ENCODE measurements at places on chromosomes 5 and 9. TPM values are rescaled to one million over a fixed set of nuclear protein-coding genes. Genes with fewer than 3 reads are reported as not detected.
A peak's percentile ranks its signal among the peaks of the same experiment; 100 is the strongest.

GRCh38 chr5:73698011-73698410, 72.0 kb downstream of the ARHGEF28 start:
- no peak for DNase-seq

DNA sequence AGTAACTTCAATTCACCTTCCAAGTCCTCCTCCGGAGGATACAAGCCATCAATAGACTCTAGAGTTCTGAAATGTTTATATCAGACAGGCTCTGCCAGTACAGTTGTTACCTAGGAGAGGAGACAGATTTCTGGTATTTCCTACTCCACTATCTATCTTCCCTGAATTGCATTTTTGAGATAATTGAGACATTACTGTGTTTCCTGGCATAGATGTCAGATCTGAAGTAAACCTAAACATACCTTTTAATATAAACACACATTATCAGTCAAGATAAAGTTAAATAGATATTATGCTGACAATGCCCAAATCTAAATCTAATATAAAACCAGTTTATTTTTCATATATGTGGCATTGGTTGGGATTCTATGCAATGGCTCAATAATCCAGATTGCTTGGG, 8.2 kb upstream of the TYRP1 start:
- no peak for DNase-seq

Gene STPG3
- not detected for total RNA-seq

- no peak for DNase-seq
Observed at GRCh38 chr5:111707630-111708164, 49.3 kb downstream of the NREP start.

Gene CDH6
- 3.4 TPM for total RNA-seq

Gene PTTG1
- 2.6 TPM for total RNA-seq

DNA sequence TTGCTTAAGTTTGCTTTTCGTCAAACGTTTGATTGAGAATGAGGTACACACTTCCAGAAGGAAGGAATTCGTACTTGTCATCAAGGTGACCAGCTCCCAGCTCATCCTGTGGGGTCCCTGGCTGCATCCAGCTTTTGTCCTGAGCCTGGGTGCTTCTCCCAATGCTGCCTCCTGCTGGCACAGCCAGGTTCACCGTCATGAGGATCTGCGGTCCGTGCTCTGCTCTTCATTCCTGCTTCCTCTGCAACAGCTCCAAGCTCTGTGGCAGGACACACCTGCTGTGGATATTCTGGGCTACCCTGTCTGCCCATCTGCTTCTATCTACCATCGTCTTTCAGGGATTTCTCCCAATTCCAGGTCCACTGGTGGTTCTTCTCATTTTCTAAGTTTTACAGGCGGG, 13.3 kb upstream of the UBE2QL1 start:
- no peak for DNase-seq

DNA sequence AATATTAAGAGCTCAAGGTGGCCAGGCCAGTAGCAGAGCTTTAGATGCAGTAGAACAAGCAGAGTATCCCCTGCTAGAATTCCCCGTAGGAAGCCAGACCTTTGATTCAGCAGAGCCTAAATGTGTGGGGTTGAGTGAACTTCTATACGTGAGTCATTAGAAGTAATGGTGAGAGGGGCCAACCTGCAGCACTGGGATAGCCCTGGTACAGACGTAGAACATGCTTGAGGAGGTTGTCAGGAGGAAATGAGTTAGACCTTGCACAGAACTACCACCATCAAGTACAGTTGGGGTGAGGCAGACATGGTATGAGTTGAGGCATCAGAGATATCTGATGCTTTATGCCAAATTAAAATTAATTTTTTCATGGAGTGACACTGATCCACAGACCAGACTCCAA, 42.0 kb downstream of the PDCD1LG2 start:
- DNase-seq = no peak

GRCh38 chr5:96896276-96896675, 20.0 kb downstream of the ERAP2 start:
- no peak for DNase-seq

DNA sequence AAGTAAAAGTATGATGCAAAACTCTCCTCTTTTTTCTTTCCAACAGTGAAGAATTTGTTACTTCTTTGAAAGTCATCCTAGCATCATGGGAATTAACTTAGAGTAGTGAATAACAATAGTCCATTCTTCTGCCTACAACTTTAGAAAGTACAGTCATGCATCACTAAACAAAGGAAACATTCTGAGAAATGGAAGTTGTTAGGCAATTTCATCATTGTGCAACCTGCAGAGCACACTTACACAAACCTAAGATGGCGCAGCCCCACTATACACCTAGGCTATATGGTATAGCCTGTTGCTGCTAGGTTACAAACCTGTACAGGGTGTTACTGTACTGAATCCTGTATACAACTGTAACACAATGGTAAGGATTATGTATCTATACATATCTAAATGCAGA, 1209.3 kb upstream of the C9orf72 start:
- no peak for DNase-seq

Gene SHISAL2B
- total RNA-seq = not detected

Gene PPP3R2
- not detected for total RNA-seq

Gene EGFLAM
- total RNA-seq = 3.7 TPM

GRCh38 chr9:76302947-76303550, 91.2 kb downstream of the RFK start:
- DNase-seq = no peak

Gene PTGDS
- 111 TPM for total RNA-seq

Gene TSSK1B
- 2.1 TPM for total RNA-seq

- DNase-seq = no peak
Observed at GRCh38 chr5:140344683-140345423, 1.6 kb downstream of the HBEGF start.

GRCh38 chr5:6632324-6632887, 438 bp downstream of the NSUN2 start:
- peak; percentile 47 for DNase-seq

Gene FOXD4L5
- 0.21 TPM for total RNA-seq

DNA sequence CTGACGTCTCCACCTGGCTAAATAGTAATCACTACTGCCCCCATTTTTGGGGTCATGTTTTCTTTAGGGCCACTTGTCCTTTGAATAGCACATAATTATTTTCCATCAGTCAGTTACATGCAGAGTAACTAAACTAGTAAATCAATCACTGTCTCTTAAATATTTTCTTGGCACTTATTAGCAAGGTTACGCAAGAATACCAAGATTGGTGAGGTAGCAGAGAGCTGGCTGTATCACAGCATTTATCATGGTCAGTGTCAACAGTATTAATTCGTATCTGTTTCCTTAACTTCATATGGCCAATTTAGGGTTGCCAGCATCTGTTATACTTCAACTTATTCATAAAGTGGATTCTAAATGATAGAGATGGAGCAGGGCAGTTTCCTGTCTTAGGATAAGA, 346.8 kb upstream of the FAM174A start:
- DNase-seq = no peak

GRCh38 chr5:175281714-175282113, 162.3 kb downstream of the DRD1 start:
- DNase-seq = no peak

- DNase-seq = no peak
Observed at GRCh38 chr9:95670122-95670521, 153.4 kb upstream of the PTCH1 start.

GRCh38 chr9:126088336-126088735, 238.3 kb upstream of the MVB12B start:
- no peak for DNase-seq

- no peak for DNase-seq
Observed at GRCh38 chr5:35282810-35283209, 52.5 kb upstream of the PRLR start.

DNA sequence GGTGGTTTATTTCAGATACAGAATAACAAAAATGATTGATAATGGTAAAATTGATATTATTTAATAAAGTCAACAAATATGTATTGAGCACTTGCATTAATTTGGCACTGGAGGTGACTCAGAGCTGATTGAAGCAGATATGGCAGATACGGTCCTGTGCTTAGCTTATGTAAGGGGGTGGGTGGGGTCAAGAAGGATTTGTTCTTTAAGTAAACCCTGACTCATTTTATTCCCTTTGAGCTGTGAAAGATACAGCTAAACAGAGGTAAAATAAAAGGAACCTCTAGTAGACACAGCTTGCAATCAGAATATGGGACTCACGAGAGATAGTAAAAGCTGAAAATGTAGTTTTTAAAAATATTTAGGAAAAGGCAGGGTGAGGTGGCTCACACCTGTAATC, 201.3 kb upstream of the CLINT1 start:
- DNase-seq = no peak

DNA sequence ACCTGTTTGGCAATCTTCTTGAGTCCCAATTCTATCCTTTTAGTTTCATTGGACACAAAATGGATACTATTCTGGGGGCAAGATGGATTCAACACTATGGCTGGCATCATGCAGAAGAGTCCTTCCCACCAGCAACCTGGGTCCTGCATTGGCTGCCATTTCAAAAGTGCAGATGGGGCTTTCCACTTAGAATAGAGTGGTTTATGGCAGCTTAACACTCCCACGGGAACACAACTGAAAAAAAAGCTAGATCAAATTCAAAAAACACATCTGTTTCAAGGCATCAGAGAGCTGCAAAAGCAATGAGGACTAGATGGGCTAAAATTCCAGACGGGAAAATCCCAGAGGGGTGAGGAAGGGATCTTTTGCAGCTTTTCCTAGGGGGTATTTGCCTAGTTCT, 11.2 kb upstream of the HMHB1 start:
- no peak for DNase-seq
